ENCODE measurements at places on chromosomes 12 and 14.

DNA sequence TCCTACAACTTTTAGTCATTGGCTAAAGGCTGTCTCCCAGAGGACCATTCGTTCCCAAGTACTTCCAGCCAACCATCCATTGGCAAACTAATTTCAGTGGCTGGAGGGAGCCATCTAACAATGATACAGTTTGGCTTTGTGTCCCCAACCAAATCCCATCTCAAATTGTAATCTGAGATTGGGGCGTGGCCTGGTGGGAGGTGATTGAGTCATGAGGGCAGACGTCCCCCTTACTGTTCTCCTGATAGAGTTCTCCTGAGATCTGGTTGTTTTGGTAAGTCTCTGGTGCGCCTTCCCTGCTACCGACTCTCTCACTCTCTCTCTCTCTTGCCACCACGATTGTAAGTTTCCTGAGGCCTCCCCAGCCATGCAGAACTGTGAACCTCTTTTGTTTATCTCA lies 99.7 kb upstream of the FUT8 start:
- no peak for DNase-seq

DNA sequence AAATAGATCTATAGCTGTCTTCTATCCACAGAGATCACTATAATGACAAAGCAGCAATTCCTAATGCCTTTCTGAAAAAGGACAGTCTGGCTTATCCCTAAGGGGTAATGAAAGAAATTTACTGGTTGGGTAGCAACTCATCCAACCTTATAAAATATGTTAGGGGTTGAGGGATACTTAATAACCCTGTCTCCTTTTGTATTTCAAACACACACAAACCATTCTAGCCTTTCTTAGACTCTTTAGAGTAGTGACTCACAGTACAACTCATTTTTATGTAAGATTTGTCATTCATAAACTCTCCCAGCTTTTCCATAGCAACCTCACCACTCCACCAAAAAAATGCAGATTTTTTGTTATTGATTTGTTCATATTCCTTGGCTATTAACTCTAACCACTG lies 167.9 kb downstream of the FSCB start:
- no peak for DNase-seq

DNA sequence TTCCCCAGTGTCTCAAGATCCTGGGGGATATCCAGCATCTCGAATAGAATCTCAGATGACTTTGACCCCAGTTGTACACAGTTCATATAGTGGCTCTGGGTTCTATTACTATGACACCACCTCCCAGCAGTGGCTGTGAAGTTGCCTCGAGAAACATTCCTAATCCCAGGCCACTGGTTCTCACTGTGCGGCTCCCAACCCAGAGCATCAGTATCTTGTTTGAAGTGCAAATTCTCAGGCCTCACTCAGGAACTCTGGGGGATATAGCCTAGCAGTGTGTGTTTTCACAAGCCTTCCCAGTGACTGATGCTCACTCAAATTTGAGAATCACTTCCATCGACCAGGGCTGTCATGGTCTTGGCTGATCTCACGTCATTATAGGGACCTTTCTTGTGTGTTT lies 69.3 kb upstream of the IGF1 start:
- no peak for DNase-seq

DNA sequence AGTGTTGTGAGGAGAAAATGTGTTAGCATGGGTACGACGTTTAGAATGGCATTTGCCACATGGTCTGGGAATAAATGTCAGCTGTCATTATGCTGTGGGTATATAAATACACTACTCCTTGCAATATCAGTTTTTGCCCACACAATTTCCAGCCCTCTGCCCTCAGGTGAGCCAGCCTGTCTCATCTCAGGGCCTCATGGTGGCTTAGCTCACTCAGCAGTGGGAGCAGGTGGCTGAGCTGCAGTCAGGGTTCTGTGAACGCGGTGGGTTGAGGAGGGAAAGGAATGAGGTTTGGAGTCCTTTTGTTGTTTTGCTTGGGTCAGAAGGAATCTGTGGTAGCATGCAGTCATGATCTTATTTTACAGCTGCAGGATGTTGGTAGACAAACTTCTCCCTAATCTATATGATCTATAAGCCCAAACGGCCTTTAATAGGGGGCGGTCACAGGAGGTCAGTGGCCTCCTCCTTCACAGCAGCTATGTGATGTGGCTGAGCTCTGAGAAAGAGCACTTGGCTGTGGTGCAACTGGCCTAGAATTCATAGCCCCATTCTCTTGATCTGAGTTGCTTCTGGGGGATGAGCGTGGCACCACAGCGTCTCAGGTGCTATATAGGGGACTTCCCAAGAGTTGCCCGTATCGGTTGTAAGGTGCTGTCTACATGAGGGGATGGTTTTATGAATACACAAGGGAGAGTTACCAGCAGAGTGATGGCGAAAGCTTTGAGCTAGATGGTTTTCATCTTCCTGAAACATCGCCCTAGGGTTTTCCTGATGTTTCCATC lies 27.8 kb upstream of the KCNA5 start:
- DNase-seq = no peak

DNA sequence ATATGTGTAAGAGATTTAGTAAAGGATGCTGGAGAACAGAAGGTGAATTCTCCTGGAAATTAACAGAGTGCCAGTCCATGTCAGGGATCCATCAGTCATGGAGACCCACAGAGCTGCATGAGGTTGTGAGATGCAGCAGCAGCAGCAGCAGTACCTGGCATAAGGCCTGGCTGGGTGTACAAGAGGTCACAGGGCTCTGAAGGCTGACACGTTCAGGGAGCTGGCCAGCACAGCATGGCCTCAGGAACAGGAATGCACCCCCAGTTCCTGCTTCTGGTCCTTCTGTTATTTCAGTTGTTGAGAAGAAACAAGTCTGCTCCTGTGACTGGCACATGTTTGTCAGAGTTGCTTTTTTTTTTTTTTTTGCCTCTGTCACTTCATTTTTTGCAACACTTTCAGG lies 210.8 kb downstream of the CNTN1 start:
- DNase-seq = no peak

DNA sequence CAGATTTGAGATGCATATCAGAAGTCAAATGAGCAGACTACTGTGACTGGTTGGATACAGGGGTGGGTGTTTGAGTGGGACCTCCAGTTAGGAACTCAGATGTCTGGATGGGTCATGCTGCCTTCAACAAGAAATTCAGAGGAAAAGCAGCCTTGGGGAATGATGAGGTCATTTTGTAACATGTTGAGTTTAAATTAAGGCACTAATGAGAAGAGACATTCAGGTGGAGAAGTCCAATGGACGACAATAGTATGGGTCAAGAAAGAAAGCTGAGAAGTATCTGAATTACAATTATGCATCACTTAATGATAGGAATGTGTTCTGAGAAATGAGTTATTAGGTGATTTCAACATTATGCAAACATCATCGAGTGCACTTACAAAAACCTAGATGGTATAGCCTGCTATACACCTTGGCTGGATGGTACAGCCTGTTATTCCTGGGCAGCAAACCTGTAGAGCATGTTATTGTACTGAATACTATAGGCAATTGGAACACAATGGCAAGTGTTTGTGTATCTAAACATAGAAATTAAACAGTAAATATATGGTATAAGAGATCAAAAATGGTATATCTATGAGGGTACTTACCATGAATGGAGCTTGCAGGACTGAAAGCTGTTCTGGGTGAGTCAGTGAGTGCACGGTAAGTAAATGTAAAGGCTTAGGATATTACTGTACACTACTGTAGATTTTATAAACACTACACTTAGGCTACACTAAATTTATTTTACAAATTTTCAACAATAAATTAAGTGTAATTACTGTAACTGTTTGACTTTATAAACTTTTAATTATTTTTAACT lies 414.7 kb downstream of the RAD51B start:
- no peak for DNase-seq

GRCh38 chr12:132076711-132077110 lies 67.4 kb downstream of the DDX51 start:
- DNase-seq = no peak

GRCh38 chr12:47164116-47164515 lies 84.4 kb upstream of the AMIGO2 start:
- DNase-seq = no peak

- DNase-seq = no peak
Measured at GRCh38 chr14:75539162-75539560, 16.9 kb downstream of the BATF start.

- DNase-seq = no peak
Measured at GRCh38 chr12:2297658-2298057, 244.9 kb downstream of the CACNA1C start.

DNA sequence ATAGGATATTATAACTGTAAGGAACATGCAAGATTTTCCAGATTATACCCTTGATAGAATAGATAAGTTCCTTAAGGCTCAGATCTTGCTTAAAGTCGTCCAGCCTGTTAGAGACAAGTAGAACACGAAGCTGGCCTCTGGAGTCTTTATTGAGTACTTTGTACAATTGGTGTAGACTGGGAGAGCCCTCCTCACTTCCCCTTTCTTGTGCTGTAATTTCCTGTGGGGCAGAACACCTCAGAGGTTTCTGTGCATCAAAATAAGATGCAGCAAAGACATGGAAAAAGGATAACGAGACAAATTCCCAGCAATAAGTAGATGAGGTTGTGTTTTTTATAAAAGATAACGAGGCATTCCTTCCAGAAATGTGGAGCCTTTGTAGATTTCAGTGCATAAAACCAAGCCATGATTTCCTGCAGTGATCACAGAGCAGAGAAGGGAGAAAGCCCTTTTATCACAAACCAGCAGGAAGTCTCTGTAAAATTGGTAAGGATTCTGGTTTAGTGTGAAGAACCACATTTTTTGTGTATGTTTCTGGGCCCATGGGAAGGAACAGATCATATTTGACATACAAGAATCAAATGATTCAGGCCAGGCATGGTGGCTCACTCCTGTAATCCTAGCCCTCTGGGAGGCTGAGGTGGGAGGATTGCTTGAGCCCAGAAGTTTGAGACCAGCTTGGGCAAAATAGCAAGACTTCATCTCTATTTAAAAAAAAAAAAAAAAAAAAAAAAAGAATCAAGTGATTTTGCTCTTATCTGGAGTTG lies 18.0 kb downstream of the GPRC5A start:
- no peak for DNase-seq

DNA sequence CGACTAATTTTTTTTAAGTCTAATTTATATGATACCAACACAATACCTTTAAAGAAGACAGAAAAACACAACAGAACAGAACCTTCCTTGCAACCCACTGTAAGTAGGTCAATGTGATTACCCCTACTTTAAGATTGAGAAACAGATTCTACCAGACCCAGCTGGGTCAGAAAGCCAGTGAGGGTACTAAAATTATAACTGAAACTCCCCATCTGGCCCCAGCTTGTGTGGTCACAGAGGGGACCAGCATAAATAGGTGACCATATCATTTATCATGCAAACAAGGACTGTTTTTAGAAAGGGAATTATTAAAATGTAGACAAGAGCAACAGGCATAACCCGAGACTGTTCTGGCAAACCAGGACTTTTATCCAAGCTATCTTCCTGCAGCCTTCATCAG lies 30.1 kb upstream of the FRMD6 start:
- no peak for DNase-seq

- no peak for DNase-seq
Measured at GRCh38 chr14:49946320-49947141, 53.6 kb downstream of the ARF6 start.

DNA sequence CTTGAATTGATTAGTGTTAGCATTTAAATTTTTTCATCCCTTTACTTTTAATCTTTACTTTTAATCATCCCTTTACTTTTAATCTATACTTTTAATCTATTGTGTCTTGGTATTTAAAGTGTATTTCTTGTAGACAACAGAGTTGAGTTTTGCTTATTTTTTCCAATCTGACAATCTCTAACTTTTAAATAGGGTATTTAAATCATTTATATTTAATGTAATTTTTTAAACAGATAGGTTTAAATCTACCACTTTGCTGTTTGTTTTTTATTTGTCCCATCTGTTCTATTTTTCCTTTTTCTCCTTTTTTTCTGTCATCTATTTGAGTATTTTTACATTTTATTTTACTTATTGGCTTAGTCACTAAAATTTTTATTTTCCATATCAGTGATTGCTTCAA lies 68.3 kb downstream of the TTC7B start:
- no peak for DNase-seq

DNA sequence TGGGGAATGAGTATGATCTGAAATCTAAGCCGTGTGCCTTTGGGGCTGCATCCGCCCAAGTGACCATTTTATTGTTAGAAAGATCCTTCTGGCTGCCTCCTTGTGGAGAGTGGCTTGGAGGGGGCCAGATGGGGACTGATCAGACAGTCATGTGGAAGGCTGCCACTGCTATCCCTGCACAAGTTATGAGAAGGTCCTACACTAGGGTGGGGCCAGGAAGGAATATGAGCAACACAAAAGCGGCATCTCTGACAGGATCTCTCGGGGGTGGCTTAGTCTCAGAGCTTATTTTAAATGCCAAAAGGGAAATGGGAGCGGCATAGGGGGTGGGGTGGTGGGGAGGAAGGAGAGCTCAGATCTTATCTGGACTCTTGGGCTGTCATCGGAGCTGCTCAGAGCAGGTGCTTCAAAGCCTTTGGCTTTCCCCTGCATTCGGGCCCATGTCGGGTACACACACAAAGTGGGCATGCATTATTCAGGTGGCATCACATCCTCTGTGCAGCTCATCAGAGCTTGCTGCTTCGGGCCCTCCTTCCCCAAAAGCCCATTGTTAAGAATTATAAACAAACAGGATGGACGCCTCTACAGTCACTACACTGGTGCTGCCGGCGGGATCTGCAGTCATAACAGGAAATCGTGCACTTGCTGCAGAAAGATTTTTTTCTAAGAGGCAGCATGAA lies 805.4 kb downstream of the VRK1 start:
- no peak for DNase-seq

DNA sequence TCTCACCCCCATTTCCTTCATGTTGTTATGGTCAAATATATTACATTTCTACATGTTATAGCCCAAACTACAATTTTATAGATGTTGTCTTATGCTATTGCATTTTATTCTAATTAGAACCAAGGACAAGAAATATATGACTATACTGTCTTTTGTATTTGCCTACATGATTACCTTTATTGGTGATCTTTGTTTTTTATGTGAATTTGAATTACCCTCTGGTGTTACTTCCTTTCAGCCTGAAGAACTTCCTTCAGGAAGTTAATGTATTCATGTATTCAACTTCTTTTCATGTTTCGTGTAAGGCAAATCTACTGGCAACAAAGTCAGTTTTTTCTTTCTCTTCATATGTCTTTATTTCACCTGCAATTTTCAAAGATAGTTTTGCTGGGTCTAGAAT lies 8.7 kb upstream of the B3GNT4 start:
- no peak for DNase-seq

DNA sequence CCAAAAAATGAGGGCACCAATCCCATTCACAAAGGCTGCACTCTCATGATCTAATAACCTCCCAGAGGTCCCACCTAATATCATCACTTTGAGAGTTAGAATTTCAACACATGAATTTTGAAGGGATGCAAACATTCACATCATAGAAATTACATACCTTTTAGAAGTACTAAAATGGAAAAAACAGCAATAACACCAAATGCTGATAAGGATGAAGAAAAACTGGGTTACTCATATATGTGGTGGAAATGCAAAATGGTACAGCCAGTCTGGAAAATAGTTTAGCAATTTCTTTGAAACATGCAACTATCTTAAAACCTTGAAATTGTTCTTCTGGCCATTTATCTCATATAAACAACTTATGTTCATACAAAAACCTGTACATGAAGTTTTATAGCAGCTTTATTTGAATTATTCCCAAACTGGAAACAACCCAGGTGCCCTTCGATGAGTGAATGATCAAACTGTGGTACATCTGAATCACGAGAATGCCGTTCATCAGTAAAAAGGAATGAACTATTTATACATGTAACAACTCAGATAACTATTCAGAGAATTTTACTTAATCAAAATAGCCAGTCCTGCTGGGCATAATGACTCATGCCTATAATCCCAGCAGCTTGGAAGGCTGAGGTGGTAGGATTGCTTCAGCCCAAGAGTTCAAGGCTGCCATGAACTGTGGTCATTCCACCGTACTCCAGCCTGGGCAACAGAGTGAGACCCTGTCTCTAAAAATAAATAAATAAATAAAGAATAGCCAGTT lies 109.4 kb upstream of the SSTR1 start:
- no peak for DNase-seq

All from SHP77 treated with DMSO at 0.1 percent for 48 hours (cell line).